Activated CD4-positive, CD25-positive, alpha-beta regulatory T cell (primary cell): ENCODE measurements at places on chromosomes 2 and 18.

DNA sequence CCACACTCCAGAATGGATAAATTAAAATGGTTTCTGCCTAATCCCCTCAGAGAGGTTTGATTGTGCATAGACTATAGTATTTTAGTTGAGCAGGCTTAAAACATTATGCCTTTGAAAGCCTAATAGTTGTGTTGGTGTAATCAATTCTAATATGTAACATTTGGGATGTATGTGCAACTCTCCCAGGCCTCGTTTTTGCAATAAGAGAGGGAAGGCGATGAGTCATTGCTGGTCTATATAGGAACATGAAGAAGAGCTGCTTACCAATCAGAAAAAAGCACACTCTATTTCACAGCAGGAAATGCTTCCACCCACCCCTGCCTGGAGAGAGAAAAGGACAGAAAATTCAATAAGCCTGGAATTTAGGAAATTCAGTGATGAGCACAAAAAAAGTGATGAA, 1424.0 kb upstream of the PIK3C3 start:
- no peak for DNase-seq

DNA sequence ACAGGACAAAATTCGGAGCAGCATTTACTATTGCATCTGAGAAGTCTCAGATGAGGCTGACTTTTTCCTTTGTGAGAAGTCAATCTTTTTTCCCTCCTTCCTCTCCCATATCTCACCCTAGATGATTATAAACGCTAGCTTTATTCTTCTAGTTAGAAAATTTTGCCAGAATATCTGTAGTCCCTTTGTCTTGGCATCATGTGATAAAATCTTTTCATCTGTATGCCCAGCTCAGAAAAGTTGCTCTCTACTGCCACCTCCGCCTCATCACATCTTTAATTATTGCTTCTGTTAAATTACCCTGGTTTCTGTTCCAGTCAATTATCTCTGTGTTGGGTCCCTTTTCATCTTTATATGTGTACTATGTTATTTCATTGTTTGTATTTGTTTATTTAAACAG, 210.8 kb upstream of the SLC35G4 start:
- no peak for DNase-seq

DNA sequence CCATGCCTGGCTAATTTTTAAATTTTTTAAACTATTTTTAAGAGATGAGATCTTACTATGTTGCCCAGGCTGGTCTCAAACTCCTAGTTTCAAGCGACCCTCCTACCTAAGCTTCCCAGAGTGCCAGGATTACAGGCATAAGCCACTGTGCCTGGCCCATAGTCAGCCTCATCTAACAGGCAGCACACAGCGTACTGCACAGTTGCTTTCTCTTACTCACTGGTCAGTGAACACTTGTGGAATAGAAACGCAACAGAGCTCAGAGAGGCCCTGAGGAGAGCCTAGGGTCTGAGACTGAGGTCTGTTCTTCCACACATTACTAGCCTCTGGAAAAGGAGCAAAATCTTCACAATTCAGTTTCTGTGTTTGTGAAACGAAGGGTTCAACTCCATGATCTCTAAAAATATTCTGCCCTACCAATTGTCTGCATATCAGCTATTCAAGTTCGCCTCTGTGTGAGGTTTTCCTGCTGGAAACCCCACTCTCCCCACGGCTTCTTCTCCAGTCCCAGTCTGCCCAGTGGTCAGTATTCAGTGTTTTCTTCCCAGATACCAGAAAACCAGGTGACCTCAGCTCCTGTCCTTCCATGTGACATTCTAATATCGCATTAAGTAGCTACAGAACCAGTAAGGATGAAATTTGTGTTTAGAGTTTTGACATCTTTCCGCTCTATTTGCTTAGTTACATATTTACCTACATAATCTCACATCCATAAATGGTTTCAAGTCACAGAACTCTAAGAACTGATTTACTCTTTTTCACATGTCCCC, 26.6 kb upstream of the SNTG2 start:
- no peak for DNase-seq

DNA sequence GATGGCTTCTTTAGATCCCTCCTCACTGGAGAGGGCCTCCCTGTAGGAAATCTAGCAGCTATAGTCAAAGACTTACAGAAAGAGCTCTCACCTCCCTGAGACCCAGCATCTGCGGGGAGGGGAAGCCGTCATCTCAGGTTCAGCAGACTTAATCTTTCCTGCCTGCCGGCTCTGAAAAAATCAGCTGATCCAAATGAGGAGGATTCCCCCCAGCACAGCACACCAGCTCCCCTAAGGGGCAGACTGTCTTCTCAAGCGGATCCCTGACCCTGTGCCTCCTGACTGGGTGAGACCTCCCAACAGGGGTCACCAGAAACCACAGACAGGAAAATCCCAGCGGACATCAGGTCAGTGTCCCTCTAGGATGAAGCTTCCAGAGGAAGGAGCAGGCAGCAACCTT, 601.9 kb downstream of the CNTNAP5 start:
- DNase-seq, result no peak

GRCh38 chr2:224849264-224849663, 133.1 kb upstream of the CCDC195 start:
- DNase-seq, result no peak
